Ascending aorta (tissue), 2 donors: ENCODE measurements at places on chromosomes 3 and 15. TPM values are rescaled to one million over a fixed set of nuclear protein-coding genes. Genes with fewer than 3 reads are reported as not detected.

PRR20G gene
- total RNA-seq = not detected

GRCh38 chr3:44981220-44981619 lies 5.2 kb downstream of the EXOSC7 start:
- no peak for DNase-seq

GRCh38 chr15:98671060-98672008 lies 23.0 kb downstream of the IGF1R start:
- DNase-seq = no peak

- no peak for DNase-seq
These were observed 655.9 kb upstream of the ADAMTS9 start for GRCh38 chr3:65343736-65344135.

GRCh38 chr3:67704322-67704721 lies 49.9 kb upstream of the SUCLG2 start:
- DNase-seq = no peak

DNA sequence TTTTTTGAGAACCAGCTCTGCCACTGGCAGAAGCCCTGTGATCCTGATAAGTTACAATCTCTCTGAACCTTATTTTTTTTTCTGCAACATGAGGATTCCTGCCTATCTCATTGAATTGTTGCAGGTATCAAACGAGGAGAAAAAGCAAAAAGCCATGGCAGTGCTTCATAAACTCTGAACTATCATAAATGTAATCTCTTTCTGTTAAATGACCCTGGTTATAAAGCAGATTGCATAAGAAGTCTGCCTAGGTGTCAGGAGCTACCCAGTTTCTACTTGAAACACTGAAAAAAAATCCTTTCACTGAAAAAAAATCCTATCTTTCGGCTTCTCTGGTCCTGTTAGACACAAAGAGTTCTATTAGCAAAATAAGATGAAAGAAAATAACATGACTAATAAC lies 172.7 kb downstream of the FAM43A start:
- no peak for DNase-seq
